ENCODE measurements at places on chromosomes 11 and 22.

DNA sequence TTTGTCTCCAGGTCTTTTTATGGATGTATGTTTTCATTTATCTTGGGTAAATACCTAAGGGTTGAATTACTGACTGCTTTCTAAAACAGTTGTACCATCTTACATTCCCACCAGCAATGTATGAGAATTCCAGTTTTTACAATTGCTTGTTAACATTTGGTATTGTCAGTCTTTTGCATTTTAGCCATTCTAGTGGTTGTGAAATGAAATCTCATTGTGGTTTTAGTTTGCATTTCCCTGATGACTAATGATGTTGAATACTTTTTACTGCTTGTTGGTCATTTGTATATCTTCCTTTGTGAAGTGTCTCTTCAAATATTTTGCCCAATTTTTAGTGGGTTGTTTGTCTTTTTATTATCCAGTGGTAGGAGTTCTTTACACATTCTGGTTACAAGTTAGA lies 92.8 kb downstream of the ARFGAP2 start:
- DNase-seq = no peak

DNA sequence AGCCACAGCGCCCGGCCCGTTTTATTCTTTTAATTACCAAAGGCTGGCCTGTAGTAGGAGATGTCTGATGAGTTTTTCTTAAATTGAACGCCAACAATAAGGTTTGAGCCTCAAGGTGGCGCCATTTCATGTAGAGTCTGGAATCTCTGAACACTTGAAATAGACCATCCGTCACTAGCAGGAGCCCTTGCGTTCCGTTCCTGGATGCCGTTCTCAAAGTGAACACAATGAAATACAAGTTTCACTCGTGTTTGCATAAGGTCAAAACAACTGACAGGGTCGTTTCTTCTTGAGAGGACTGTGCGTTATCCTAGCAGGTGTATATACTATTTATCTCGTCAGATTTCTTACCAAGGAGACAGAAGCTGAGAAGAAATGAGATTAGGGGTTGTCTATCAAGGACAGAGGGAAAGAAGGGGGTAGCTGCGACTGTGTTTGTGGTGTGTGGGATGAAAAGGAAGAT lies 18.7 kb upstream of the SCGB1D1 start:
- DNase-seq = peak; percentile 31

DNA sequence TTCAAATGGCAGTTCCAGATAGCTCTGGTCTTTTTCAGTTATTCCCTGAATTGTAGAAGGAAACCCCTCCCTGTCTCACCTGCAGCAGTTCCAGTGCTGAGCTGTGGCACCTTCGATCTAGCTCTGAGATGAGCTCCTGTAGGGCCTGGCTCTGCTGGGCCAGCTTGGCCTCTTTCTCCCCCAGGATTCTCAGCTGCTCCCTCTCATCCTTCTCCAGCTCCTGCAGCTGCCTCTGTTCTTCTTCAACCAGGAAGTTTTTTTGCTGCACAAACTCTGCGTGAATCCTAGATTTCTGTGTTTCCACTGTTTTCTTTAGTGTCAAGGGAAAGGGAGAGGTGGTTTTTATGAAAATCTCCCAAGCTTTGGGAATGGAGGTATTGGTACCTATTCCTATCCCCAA lies 5.3 kb downstream of the TRIM21 start:
- no peak for DNase-seq

DNA sequence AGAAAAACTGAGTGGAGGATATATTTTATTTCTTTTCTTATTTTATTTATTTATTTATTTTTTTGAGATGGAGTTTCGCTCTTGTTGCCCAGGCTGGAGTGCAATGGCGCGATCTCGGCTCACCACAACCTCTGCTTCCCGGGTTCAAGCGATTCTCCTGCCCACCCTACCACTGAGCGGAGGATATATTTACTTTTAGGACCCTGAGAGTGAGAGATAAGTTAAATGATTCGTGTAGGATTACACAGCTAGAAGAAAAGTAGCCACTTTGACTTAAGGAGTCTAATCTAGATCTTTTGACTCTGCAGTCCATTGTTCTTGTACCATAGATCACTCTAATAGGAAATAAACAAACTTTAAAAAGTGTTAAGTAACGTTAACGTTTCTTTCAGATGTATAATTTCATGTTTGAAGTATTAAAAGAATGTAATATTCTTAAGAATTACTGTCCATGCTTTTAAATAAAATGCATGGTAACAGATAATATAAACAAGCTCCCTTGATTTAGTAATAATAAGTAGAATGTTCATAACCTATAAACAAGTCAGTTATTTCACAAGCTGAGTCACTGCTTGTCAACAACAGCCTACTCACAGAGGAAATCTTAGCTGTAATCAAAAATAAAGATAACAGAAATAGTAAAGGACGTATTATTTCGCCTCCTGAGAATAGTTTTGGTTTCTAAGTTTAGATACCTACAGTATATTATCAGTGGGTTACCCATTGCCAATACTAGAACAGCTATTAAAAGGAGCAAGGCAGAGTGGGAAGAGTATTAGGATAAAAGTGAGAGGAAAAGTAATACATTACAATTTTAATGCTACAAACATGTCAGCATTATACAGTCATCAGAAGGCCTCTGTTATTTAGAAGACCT lies 18.6 kb downstream of the USP47 start:
- DNase-seq = no peak

DNA sequence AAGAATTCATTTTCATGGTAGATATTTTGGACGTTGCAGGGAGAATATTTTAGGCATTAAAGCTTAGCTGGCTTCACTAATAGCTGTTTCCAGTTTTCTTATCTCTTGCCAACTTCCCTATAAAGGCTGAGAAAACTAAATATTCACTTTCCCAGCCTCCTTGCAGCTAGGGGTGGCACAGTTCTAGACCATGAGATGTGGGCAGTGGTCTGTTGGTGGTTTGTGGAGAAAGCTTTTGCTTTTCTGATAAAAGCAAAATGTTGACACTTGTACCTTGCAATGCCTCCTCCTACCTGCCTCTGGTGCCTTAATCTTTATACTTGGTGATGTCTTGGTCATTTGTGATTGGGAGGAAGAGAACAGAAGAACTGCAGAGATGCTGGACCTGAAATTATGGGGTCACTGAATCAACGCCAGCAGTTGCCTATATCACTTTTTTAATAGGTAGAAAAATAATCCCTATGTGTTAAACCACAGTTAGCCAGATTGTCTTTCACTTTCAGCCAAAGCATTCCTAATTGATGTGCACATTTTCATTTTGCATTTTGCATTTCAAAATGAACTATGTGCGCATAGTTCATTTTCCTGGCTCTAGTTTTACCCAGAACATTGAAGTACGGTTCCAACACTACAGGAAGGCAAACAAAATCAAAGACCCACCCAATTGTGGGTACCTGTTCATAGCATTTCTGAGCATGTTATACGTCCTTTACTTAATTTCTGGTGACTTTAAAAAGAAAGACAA lies 24.9 kb upstream of the ABTB2 start:
- no peak for DNase-seq

- DNase-seq = no peak
Observed at GRCh38 chr11:47659276-47659675, 16.9 kb upstream of the MTCH2 start.

GRCh38 chr11:64376071-64376470 lies 17.1 kb downstream of the RPS6KA4 start:
- no peak for DNase-seq

GRCh38 chr22:36520423-36520822 lies 8.5 kb downstream of the EIF3D start:
- no peak for DNase-seq

DNA sequence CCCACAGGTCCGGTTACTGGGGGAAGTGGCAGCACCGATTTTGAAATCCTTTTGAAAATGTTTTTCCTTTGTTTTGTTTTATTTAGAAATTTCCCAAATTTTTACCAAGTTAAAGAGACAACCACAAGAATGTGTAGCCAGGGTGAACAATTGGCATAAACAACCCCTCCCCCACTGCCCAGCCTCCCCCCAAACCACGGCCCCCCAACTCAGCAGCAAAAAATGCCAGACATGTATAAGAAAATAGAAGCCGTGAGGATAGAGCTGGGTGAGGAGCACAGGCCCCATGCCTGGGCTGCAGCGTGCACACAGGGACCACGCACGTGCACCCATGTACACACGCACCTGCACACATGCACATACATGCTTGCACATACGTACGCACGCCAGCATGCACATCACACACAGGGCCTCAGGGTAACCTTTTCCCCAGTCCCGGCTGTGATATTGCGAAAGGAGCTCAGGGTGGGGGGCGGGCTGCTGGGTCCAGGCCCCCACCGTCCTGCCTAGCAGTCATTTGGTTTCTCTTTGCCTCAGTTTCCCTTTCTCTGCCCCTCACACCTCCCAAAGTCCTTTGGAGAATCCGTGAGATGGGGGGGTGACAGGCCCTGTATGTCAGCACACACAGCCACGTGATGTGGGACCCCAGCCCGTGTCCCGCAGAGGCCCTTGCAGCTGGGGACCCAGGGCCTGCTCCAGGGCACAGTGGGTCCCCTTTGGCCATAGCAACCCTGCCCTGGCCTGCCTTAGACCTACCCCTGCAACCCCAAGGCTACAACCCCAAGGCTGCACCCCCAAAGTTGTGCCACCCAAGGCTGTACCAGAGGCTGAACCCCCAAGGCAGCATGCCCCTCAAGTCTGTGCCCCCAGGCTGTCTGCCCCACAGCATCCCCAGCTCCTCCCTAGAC lies 42.9 kb downstream of the IGF2 start:
- peak; percentile 36 for DNase-seq

DNA sequence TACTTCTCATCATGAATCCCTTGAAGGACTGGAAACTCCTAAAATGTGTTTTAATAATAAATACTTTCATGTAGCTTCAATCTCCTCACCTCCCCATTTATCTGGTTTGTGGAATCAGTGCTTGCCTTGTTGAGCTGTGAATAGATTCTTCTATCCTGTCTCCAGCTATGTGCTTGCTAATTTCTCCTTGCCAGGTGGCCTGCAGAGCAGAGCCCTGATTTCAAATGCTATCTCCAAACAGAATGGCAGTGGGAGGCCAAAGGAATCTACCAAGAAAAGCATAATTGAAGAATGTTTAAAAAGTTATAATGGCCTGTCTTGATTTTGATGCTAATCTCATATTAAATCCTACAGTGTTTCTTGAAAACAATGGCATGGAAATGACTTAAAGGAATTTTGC lies 309.3 kb upstream of the CHORDC1 start:
- no peak for DNase-seq

DNA sequence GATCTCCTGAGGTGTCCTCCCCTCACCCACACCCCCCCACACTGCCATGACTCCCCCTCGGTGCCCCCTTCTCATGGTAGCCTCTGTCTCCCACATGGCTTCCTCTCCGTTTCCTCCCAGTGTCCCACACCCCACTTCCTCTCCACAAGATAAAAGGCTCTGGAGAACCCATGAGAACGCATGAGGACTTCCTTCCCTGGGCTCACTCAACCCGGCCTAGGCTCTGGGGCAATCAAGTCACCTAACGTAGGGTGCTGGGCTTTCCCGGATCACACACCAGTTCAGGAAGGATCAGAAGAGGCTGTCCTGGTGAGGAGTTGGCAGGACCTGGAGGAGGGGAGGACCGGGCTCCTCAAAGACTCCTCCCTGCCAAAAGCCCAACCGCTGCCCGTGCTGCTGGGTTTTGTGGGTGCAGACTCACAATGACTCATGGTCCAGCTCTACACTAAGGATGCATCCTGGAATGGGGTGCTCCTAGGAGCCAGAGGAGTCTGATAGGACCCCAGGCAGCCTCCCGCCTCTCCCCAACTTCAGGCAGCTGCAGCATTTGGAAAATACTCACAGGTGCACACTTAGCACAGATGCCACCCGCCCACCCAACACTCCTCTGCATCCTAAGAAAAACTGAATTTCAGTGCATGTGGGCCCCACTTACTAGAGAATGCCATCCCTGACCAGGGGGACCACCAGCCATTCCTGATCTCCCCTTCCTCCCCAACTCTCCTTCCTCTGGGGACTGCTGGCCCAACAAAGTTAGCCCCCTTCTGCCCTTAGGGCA lies 21.0 kb downstream of the SLC22A12 start:
- no peak for DNase-seq

DNA sequence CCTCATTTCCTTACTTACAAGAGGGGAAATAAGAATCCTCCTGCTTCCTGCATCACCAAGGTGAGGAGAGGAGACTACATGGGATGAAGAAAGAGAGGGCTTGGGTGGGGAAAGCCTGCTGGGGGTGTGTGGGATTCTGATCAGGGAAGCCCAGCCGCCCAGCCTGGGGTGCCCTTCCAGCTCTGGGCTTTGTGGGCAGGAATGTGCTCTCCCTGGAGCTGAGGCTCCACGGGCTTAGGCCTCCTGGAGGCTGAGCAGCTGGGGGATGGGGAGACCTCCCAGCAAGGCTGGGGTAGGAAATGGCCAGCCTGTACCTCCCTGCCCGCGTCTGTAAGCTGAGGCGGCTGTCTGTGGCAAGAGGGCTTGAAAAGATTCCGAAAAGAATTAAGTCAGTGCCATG lies 206.1 kb downstream of the GRIK4 start:
- no peak for DNase-seq

GRCh38 chr11:120170741-120171261 lies 32.9 kb upstream of the TRIM29 start:
- DNase-seq = no peak

Measured in amniotic stem cell (primary cell).